ENCODE measurements at places on chromosomes 11 and 22. TPM values are rescaled to one million over a fixed set of nuclear protein-coding genes. Genes with fewer than 3 reads are reported as not detected.

DNA sequence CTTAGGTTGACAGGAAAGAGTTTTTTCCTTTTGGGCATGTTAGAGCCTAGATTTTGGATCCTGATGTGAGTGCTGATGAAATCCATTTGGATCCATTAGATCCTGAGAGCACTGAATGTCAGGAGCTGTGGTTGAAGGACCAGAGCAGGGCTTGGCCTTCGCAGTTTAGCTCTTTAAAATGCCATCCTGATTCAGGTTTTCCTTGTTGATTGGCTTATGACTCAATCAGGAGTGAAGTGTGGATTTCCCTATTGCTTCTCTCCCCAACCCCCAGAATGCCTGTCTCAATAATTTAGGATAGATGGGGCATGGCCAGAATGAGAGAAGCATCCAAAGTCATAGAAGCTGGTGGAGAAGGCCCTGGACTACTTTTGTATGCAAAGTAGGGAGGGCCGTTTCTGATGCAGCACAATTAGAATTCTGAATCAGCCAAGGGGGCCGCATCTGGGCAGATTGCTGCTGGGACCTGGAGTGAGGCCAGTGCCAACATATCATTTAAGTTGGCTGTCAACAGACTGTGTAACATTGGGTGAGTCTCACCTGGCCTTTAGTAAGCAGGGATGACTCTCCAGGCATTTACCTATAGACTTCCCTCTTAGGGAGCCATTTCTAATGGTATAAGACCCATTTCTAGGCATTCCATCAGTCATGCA, 80.5 kb downstream of the TEAD1 start:
- no peak for DNase-seq
- no peak overlapping the region for H3K4me3 ChIP-seq
- H3K36me3 ChIP-seq = no peaks in the 10 kb centered on the region
- H3K27ac ChIP-seq = no peak overlapping the region

GRCh38 chr11:65402790-65403189, 16.4 kb downstream of the FRMD8 start:
- no peak overlapping the region for H3K4me3 ChIP-seq
- no peaks in the 10 kb centered on the region for H3K4me1 ChIP-seq
- DNase-seq = no peak
- no peaks in the 10 kb centered on the region for H3K27me3 ChIP-seq

GRCh38 chr11:120610111-120610510, 98.6 kb downstream of the GRIK4 start:
- H3K4me1 ChIP-seq = peaks cover 3% of the 10 kb centered on the region
- no peak overlapping the region for H3K27ac ChIP-seq
- no peak for DNase-seq
- no peaks in the 10 kb centered on the region for H3K36me3 ChIP-seq
- no peak overlapping the region for H3K4me3 ChIP-seq

GRCh38 chr22:33652615-33653014, 267.7 kb downstream of the LARGE1 start:
- H3K27me3 ChIP-seq = no peaks in the 10 kb centered on the region
- no peak overlapping the region for H3K4me3 ChIP-seq
- H3K36me3 ChIP-seq = no peaks in the 10 kb centered on the region
- no peak for DNase-seq
- no peak overlapping the region for H3K27ac ChIP-seq
- no peaks in the 10 kb centered on the region for H3K4me1 ChIP-seq

GRCh38 chr11:16815047-16815767, 76.8 kb downstream of the C11orf58 start:
- no peaks in the 10 kb centered on the region for H3K36me3 ChIP-seq
- DNase-seq = peak; percentile 21
- no peak overlapping the region for H3K27ac ChIP-seq
- H3K27me3 ChIP-seq = peaks cover 14% of the 10 kb centered on the region
- H3K4me3 ChIP-seq = no peak overlapping the region

GRCh38 chr11:119641983-119642745, 86.8 kb downstream of the NECTIN1 start:
- peaks cover 2% of the 10 kb centered on the region for H3K27me3 ChIP-seq
- H3K4me3 ChIP-seq = no peak overlapping the region
- no peaks in the 10 kb centered on the region for H3K4me1 ChIP-seq
- H3K27ac ChIP-seq = no peak overlapping the region
- no peaks in the 10 kb centered on the region for H3K36me3 ChIP-seq

- no peak overlapping the region for H3K27ac ChIP-seq
- no peak overlapping the region for H3K4me3 ChIP-seq
- H3K27me3 ChIP-seq = peaks cover 49% of the 10 kb centered on the region
- DNase-seq = no peak
Measured at GRCh38 chr22:19753090-19753842, 7.3 kb upstream of the TBX1 start.

DNA sequence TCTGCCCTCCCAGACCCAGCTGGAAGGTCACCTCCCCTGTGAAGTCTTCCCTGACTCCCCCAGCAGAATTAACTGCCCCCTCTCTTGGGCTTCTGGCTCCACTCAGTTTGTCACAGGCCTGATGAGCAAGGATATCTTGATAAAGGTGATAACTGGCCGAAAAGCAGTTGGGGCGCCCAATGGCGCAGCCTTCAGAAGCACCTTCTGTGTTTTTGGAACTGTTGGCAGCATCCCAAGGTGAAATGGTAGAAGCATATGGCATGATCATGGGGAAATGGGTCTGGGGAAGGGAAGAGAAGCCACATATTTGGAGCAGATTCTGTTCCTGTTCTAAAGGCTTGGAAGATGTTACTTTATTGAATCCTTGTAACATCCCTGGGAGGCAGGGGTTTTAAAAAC, 2.8 kb upstream of the TAB1 start:
- H3K27me3 ChIP-seq = no peaks in the 10 kb centered on the region
- peaks cover 3% of the 10 kb centered on the region for H3K4me1 ChIP-seq
- DNase-seq = no peak
- no peak overlapping the region for H3K4me3 ChIP-seq
- H3K36me3 ChIP-seq = no peaks in the 10 kb centered on the region

- no peaks in the 10 kb centered on the region for H3K4me1 ChIP-seq
- no peak overlapping the region for H3K4me3 ChIP-seq
- H3K27ac ChIP-seq = no peak overlapping the region
- no peak for DNase-seq
- no peaks in the 10 kb centered on the region for H3K27me3 ChIP-seq
Measured at GRCh38 chr11:60168306-60168705, 14.6 kb downstream of the MS4A6A start.

- no peaks in the 10 kb centered on the region for H3K27me3 ChIP-seq
- no peak for DNase-seq
- no peaks in the 10 kb centered on the region for H3K36me3 ChIP-seq
- H3K27ac ChIP-seq = no peak overlapping the region
- no peaks in the 10 kb centered on the region for H3K4me1 ChIP-seq
- H3K4me3 ChIP-seq = no peak overlapping the region
Measured at GRCh38 chr11:102288725-102289083, 28.6 kb upstream of the BIRC3 start.

GRCh38 chr11:123286761-123287160, 91.7 kb upstream of the CLMP start:
- no peak for DNase-seq
- no peak overlapping the region for H3K4me3 ChIP-seq
- H3K4me1 ChIP-seq = no peaks in the 10 kb centered on the region
- H3K27me3 ChIP-seq = peaks cover 13% of the 10 kb centered on the region

GRCh38 chr11:115450519-115450918, 53.7 kb downstream of the CADM1 start:
- H3K4me3 ChIP-seq = no peak overlapping the region
- no peak for DNase-seq
- H3K27me3 ChIP-seq = no peaks in the 10 kb centered on the region
- no peaks in the 10 kb centered on the region for H3K36me3 ChIP-seq

DNA sequence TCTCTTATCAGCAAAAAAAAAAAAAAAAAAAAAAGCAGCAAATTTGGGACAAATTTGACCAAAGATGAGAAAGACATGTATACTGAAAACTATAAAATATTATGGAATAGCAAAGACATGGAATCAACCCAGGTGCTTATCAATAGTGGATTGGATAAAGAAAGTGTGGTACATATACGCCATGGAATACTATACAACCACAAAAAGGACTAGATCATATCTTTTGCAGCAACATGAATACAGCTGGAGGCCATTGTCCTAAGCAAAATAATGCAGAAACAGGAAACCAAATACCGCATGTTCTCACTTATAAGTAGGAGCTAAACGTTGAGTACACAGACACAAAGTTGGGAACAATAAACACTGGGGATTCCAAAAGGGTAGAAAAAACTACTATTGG, 1.8 kb upstream of the RNF141 start:
- H3K36me3 ChIP-seq = no peaks in the 10 kb centered on the region
- no peaks in the 10 kb centered on the region for H3K4me1 ChIP-seq
- no peak overlapping the region for H3K27ac ChIP-seq
- no peaks in the 10 kb centered on the region for H3K27me3 ChIP-seq

DNA sequence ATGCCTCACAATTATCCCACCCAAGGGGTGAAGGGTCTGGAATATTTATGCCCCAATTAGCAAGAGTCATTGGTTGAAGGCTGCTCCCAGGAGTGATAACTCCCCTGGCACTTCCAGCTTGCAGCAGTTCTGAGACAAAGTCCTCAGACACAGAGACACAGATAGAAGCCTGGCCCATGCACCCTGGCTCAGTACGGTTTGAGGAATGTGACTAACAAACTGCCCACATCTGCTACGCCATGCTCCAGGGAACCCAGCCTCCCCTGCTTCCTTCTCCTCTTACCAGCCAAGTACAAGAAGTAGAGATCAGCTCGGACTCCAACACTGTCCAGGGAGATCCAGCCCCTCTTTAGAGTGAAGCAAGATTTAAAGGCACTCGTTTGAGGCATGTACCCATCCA, 48.5 kb upstream of the BMAL1 start:
- no peaks in the 10 kb centered on the region for H3K36me3 ChIP-seq
- H3K4me1 ChIP-seq = peaks cover 4% of the 10 kb centered on the region
- no peak overlapping the region for H3K4me3 ChIP-seq
- DNase-seq = no peak
- H3K27ac ChIP-seq = no peak overlapping the region

GRCh38 chr11:63683133-63683991, 2.1 kb downstream of the RTN3 start:
- peak; percentile 66 for DNase-seq
- peak overlapping the region; percentile 85 for H3K4me3 ChIP-seq
- H3K27ac ChIP-seq = no peak overlapping the region
- peaks cover 1% of the 10 kb centered on the region for H3K36me3 ChIP-seq
- no peaks in the 10 kb centered on the region for H3K27me3 ChIP-seq

Gene C22orf42
- total RNA-seq = not detected

Gene OR5B21
- not detected for total RNA-seq

Gene RGL4
- total RNA-seq = not detected

Gene SLC22A25
- total RNA-seq = not detected

Gene SMIM35
- total RNA-seq = not detected

Gene CENPM
- total RNA-seq = 11.6 TPM

Gene SCGB1D2
- total RNA-seq = not detected

Gene TSGA10IP
- total RNA-seq = not detected

Gene CHRNA10
- total RNA-seq = 0.50 TPM

Gene C22orf31
- total RNA-seq = 0.17 TPM
